NCI-H1105 (cell line): ENCODE measurements at places on chromosomes 4 and X.

- no peak for DNase-seq
These were observed 314.7 kb downstream of the PDGFC start for GRCh38 chr4:156656896-156657295.

- DNase-seq, result peak; percentile 17
These were observed 61.9 kb upstream of the NFKB1 start for GRCh38 chr4:102439236-102439614.

GRCh38 chr4:6773616-6774540, 8.6 kb upstream of the KIAA0232 start:
- DNase-seq, result no peak

GRCh38 chr4:76930685-76931084, 18.9 kb upstream of the SEPTIN11 start:
- no peak for DNase-seq

DNA sequence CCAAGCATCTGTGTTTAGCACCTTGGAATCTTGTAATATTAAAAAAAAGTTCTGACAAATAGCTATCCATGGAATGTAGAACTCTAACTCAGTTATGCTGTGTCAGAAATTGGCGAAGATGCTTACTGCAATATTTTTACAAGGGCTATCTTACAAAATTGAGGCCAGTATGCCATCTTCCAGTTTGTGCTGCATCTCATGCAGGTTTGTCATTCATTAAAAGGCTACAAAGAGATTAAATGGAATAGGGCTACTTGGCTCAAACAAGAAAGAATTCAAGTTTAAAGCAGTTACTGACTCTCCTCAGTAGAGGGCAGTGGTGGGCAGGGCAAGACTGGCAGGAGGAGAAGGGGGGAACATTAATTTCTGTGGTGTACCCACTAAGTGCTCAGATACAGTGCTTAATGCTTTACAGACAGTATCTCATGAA, 66.5 kb downstream of the SHROOM4 start:
- no peak for DNase-seq

GRCh38 chr4:81290813-81291212, 75.8 kb upstream of the PRKG2 start:
- DNase-seq, result no peak

- DNase-seq, result no peak
These were observed 44.2 kb upstream of the CEP135 start for GRCh38 chr4:55904576-55904975.
